Stimulated activated CD8-positive, alpha-beta memory T cell treated with anti-CD3 and anti-CD28 coated beads, Interleukin-15, amount 100 ng/mL, for 48 hours (primary cell): ENCODE measurements at places on chromosomes 13 and 19.

GRCh38 chr13:100361504-100361903 is 227.1 kb downstream of the GGACT start:
- no peak for DNase-seq

DNA sequence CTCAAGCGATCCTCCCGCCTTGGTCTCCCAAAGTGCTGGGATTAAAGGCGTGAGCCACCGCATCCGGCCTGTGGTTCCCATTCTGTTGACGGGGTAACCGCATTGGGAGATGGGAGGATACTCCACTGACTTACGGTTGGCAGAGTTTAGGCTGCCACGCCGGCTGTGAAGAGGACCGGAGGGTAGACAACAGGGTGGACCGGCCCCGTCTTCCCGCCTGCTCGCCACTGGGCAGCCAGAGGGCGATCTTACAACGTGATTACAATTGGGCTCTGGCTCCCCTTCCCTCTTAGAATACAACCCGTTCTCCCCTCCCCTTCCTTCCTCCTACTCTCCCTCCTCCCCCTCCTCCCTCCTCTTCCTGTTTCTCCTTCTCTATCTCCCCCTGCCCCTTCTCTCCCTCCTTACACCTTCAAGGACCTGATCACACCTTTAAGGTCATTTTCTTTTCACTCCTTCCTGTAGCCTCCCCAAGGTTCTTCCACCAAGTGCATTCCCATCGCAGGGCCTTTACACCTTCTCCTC is 957 bp upstream of the CCDC194 start:
- no peak for DNase-seq

GRCh38 chr13:105395041-105395440 is 1140.4 kb downstream of the EFNB2 start:
- DNase-seq = no peak

DNA sequence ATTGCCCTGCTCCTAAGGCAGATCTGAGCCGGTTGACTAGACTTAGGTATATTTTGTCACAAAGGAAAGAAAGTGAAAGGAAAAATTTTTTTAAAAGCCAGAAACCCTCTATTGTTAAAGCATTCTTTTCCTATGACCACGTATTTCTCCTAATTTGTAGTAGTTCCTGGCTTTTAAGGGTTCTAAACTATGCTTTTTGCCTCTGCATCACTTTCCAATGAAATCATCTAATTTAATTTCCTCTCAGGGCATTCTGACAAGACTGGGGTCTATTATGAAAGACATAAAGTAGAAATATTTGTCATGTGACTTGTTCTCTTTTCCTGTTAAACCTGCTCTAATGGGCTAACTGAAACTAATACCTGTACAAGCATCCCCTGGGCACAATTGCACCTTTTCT is 233.0 kb upstream of the PRR20A start:
- no peak for DNase-seq

DNA sequence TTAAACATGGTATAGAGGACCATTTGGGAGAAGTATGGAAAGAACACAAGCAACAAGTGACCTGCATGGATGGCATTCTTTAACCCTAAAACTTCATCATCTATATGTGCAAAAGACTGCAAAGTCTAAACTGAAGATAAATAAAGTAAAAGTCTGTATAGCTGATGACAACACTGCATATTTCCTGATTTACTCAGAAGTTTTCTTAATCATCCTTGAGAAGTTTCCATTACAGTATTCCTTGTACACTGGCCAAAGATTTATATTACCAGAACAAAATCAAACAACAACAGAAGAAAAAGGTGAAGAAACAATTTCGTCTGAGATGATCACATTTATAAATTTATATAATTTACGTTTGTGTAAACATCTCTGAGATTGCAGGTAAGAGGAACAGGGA is 805.7 kb downstream of the PCDH9 start:
- no peak for DNase-seq

GRCh38 chr19:17855280-17856152 is 4.2 kb upstream of the RPL18A start:
- DNase-seq = peak; percentile 80

DNA sequence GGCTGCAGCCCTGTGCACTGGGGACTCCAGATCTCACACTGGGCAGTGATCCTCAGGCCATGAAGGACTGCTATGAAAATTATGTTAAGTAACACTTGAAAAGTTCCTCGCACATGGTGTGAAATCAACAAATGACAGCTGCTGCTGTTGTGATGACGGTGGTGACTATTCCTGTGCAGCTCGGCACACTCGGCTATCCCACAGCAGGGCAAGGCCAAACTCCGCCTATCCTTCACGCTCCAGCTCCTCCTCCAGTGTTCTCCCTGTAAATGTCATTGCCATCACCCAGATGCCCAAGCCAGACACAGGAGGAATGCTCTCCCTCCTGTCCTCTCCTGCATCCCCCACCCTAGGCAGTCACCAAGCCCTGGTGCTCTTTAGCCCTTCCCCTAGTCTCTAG is 31.3 kb downstream of the GRIK5 start:
- DNase-seq = no peak

- no peak for DNase-seq
Observed at GRCh38 chr13:111944171-111944583, 122.8 kb upstream of the SOX1 start.

- no peak for DNase-seq
Observed at GRCh38 chr19:19475849-19476828, 39.2 kb downstream of the TSSK6 start.

- DNase-seq = no peak
Observed at GRCh38 chr13:28128926-28129325, 9.4 kb upstream of the PAN3 start.

- no peak for DNase-seq
Observed at GRCh38 chr13:70795484-70795883, 687.2 kb upstream of the KLHL1 start.

DNA sequence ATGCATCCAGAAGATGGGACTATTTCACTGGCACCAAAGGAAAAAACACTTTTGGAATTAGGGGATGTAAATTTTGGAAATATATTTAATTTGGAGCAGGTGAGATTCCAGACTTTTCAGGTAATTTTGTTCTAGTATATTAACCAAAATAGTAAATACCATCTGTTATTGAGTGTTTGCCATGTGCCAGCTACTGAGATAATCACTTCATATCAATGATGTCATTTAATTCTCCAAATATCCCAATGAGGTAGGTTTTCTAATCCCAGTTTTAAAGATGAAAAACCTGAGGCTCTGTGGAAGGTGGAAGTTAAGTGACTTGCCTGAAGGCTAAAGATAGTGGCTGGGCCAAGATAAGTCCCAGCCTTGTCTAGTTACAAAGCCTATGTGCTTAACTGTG is 95.2 kb downstream of the TDRD3 start:
- DNase-seq = no peak

- no peak for DNase-seq
Observed at GRCh38 chr19:41535029-41535622, 40.8 kb upstream of the CEACAM21 start.

- no peak for DNase-seq
Observed at GRCh38 chr13:49258089-49258796, 10.5 kb downstream of the CDADC1 start.

DNA sequence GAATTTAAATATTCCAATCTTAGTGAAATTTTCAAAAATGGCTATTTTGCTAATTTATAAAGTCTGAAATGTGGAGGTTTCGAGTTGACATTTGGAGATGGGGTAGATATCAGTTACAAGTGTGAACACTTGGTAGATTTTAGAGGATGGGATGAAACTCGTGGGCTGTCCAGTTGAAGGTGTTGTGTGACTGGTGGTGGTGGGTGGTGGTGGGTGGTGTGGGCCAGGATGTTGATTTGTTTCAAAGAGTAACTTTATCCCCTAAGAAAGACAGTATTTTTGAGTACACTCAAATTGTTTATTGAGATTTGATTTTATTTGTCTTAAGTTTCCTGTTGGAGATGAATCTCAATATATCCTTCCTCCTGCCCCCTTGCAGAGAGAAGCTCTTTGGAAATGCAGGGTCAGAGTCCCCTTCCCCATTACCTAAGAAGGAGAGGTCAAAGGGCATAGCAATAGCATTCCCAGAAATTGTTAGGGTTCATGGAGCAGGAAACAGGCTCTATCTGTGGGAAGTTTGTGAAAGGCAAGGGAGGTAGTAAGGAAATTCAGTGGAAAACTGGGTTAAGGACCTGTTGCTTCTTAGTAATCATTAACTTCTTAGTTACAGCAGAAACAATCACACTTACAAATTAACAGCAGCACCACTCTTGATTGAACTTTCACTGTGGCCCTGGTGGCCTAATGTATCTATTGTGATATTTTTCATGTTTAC is 133.6 kb upstream of the RNF113B start:
- DNase-seq = no peak

DNA sequence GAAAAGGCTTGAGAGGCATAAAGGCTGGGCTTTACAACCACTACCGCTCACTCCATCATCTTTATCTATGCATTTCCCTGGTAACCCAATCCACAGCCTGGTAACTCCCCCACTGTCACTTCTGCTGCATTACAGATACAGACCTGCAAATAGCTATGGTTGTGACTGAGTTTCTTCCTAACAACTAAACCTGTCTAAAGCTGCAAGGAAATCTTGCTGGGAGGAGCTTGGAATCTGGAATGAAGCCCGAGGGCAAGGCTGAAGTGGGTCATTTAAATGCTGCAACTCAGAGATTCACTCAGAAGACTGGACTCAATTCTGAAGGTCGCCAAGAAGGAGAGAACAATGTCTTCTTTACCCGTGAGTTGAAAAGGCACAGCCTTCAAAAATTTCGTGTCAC is at the start of gene LGALS13:
TSS of gene LGALS13 (plus strand) at position 301 of the 400 bp plus-strand sequence. CDS start at position 346, 45 bp downstream.
- no peak for DNase-seq

DNA sequence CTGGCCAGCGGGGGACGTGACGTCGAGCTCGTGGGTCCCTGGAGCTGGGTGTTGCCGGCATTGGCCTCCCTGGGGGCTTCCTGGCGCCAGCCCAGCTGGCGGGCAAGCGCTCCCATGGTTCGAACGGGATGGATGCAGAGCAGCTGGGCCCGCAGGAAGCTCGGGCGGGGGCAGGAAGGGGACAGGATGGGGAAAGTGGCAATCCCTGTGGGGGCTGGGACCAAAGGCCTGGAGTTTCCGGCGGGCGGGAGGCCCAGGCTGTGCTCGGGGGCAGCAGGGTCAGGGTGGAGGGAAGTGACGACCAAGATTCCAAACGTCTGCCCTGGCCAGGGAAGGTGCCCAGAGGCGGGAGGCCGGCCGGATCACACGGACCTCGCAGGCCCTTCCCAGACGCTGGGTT is 19.3 kb downstream of the PALM start:
- DNase-seq = no peak

DNA sequence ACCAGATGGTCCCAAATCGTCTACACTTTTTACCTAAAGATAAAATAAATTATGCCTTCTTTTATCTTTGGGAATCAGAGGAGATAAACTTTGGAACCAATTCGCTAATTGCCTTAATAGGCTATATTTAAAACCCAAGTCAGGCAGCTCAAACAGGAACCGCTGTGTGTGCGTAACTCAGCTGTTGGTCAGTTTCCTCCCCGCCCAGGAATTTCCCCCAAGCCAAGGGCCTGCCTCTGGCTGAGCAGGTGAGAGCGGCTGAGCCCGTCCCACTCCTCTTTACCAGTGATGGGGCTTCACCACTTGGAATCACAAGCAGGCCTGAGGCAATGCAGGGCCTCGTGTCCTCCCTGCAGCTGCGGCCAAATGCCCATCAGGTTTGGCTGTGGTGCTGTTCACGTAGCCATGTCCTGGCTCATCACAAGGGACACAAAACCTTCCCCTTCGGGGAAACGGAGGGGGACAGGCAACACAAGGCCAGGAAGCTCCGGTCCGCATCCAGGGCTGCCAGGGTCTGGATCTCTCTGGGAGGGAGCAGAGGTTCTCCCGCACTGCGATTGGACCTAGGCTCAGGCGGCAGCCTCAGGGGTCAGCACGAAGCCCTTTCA is 503 bp upstream of the SLC7A9 start:
- no peak for DNase-seq

GRCh38 chr13:74424455-74424854 is 290.3 kb upstream of the KLF12 start:
- DNase-seq = no peak

- DNase-seq = no peak
Observed at GRCh38 chr19:6059396-6059947, 50.8 kb downstream of the RFX2 start.

DNA sequence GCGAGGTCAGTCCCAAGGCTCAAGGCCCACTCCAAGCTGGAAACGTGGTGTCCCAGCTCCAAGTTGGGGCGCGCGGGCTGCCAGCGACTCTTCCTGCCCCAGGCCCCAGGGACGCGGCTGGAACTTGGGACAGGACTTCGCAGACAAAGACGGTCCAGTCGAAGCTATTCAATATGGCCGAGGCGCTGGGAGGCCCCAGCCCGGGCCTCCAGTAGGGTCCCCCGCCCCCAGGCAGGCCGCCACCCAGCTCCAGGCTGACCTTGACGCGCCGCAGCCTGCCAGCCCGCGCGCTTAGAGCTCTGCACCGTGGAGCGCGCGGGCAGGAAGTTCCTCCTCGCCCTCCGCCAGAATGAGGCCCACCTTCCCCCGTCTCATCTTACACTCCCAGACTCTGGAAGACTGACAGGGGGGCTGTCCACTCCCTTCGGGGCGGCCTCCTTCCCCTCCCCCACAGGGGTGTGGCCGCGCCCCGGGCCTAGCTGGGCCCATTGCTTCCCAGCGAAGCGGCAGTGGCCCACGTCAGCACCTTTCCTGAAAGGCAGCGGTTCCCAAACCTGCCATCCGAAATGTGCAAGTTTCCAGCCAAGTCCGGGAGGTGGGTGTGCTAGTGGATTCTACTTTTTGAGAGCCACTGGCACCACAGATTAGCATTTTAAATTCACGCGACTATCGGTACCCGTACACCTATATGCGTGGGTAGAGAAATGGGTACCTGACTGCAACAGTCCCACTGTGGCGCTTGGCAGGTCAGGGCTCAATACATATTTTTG is at the start of gene CCDC8:
TSS of gene CCDC8 (minus strand) at position 303 of the 770 bp plus-strand sequence. CDS start 754 bp downstream, outside the sequence.
- no peak for DNase-seq

- no peak for DNase-seq
Observed at GRCh38 chr19:31575846-31576335, 226.7 kb upstream of the TSHZ3 start.

GRCh38 chr19:16726916-16727315 is 7.3 kb downstream of the NWD1 start:
- no peak for DNase-seq

GRCh38 chr13:44489751-44490150 is 86.4 kb downstream of the TSC22D1 start:
- DNase-seq = no peak

GRCh38 chr13:74625541-74625940 is 491.3 kb upstream of the KLF12 start:
- no peak for DNase-seq

- no peak for DNase-seq
Observed at GRCh38 chr19:15279326-15279904, 47.2 kb upstream of the EPHX3 start.

DNA sequence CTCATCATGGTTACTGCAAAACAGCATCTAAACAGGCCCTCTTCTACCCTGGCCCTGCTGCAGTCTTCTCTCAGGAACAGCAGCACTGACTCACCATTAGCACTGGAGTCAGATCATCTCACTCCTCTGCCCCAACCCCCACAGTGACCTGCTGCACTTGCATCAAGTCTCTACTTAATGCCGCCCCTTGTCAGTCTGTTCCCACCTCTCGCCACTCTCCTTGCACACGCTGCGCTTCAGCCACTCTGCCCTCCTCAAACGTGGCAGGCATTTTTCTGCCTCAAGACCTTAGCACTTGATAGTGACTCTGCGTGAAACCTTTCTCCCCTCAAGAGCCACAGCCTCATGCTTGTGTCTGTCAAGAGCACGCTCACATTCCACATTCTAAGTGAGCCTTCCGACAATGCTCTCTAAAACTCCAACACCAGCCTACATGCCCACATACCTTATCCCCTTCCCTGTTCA is 22.1 kb downstream of the MIPEP start:
- no peak for DNase-seq
